Stimulated activated CD4-positive, alpha-beta T cell treated with anti-CD3 and anti-CD28 coated beads, Interleukin-12 subunit alpha, Interleukin-12 subunit beta, amount 100 ng/mL, for 48 hours (primary cell): ENCODE measurements at places on chromosomes 16 and 17.

- DNase-seq, result no peak
These were observed 1.4 kb upstream of the HOXB2 start for GRCh38 chr17:48546137-48546923.

DNA sequence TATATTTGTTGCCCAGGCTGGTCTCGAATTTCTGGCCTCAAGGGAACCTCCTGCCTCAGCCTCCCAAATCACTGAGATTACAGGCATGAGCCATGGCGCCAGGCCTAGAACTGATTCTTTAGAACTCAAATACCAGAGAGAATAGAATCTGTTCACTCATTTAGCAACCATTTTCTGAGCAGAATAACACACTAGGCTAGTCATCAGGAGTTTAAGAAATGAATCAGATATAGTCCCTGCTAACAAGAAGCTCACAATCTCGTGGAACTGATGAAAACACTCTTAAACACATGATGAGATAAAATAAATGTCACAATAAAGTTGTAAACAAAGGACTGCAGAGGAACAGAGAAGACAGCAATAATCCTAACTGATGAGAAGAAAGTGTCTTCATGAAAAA lies 55.8 kb upstream of the ADCY9 start:
- DNase-seq, result no peak

GRCh38 chr17:58228679-58229078 lies 9.6 kb upstream of the MKS1 start:
- DNase-seq, result no peak

DNA sequence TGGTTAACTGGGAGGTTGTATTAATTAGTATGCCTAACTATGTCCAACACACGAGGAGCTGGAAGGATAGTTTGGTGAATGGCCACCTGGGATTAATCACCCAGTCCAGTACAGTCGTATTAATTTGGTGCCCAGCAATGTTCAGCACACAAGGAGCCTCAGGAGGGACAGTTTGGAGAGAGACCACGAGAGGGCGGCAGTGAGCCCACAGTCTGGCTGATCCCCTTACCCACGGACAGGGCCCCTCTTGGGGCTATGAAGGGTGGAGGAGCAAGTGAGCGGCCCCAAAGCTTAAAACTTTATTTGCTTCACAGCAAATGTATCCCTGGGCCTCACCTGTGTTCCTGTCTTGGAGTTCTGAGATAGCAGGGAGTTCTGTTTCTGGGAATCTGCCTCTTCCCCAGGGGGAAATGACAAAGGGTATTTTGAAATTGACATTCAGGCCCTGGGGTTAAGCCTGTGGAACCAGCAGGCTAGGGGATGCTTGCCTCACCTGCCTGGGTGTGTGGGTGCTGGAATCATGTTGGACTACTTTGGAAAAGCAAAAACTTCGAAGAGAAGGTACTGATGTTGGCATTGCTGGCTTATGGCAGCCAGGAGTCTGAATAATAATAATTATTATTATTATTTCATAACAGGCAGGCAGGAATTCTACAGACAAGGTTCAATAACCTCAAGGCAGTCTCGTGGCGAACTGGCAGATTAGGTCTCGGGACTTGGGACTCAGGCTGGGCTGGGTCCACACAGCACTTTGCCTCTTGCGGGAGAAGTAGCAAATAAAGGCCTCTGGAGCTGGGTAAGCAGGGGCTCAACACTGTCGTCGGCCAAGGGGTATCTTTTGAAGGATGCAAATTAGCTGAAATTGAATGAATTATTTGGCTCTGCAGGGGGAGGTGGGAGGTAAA lies 227.6 kb upstream of the ASIC2 start:
- peak; percentile 20 for DNase-seq

DNA sequence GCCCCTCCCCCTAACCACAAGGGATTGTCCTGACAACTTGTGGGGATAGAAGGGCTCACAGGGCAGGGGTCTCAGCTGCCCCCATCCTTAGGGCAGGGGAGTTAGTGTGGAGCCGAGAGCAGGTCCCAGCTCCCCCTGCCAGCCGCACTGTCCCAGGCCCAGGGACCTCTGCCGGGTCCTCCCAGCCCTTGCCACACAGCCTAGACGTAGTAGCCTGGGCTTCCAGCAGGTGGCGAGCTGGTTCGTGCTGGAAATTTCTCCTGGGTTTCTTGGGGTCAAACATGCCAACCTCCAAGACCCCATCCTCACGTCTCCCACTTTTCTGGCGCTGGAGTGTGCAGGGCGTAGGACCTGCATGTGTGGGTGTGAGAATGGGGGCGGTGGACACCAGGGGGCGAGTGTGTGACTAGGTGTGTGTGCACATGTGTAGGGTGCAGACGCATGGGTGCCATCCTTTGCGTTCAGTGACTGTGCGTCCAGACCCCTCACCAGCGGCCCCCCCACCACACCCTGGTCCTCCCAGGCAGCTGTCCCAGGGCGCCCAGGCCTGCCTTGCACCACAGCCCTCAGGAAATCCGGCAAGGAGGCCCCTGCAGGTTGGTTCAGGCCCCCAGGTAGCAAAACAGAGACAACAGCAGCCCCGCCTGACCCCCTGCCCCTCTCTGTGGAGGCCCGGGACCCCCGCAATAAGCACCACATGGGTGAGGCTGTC lies 29.5 kb downstream of the SBK1 start:
- peak; percentile 23 for DNase-seq

DNA sequence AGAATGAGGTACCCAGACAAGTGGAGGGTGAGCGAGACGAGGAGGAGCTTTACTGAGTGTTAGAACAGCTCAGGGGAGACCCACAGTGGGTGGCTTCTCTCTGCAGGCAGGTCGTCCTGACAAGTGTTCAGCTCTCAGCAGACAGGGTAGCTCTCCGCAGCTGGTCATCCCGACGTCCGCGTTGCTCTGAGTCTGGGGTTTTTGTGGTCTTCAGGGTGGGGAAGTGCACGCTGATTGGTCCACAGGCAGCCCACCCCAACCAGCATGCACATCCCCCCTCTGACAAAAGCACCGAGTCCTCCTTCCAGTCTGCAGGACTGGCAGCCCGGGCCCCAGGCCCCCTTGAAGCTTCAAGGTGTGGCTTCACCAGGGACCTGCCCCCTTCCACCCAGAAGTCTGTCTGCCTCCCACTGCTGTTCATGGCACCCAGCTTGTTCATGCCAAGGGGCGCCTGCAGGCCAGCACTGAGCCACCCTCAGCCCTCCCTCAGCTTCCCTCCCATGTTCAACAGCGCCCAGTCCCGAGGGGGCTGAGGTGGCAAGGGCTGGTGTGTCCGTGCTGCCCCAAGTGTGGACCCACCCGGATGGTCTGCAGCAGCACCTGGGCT lies 19.9 kb upstream of the WDR45B start:
- no peak for DNase-seq

GRCh38 chr16:23362460-23363317 lies 60.6 kb downstream of the SCNN1B start:
- DNase-seq, result no peak

GRCh38 chr17:66571745-66572144 lies 263.2 kb upstream of the CACNG5 start:
- no peak for DNase-seq

- DNase-seq, result no peak
These were observed 115.3 kb downstream of the OR1D5 start for GRCh38 chr17:2947996-2948550.

DNA sequence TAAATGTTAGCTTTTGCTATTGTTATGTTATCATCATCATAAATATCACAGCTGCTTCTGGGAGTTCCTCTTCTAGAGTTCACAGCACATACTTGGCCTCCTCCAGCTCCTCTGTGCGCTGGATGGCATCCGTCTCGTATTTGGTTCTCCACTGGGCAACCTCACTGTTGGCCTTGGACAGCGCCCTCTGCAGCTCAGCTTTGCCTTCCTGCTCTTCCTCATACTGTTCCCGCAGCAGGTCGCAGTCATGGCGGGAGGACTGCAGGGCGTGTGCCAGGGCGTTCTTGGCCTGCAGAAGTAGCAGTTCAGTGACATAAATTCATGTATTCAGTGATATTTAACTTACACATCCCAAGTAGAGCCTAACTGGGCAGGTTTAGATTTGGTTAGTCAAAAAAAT lies 23.4 kb downstream of the MYH8 start:
- no peak for DNase-seq

DNA sequence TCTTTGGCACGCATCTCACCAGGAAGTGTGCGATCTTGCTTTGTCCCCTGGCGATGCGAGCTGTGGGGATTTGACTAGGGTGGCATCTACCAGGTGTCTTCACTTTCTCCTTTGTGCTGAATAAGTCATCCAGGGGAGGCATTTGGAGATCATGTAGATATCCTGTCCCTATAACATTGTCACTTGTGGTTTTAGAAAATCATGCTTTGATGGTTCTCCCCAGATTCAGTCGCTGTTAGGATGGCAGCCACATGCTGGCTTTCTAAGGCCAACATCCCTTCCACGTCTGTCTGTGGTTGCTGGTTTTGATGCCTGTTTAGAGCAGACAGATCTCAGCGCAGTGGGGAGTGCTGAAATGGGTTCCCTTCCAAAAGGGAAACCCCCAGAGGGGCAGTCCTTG lies 2.5 kb downstream of the ADAD2 start:
- no peak for DNase-seq

DNA sequence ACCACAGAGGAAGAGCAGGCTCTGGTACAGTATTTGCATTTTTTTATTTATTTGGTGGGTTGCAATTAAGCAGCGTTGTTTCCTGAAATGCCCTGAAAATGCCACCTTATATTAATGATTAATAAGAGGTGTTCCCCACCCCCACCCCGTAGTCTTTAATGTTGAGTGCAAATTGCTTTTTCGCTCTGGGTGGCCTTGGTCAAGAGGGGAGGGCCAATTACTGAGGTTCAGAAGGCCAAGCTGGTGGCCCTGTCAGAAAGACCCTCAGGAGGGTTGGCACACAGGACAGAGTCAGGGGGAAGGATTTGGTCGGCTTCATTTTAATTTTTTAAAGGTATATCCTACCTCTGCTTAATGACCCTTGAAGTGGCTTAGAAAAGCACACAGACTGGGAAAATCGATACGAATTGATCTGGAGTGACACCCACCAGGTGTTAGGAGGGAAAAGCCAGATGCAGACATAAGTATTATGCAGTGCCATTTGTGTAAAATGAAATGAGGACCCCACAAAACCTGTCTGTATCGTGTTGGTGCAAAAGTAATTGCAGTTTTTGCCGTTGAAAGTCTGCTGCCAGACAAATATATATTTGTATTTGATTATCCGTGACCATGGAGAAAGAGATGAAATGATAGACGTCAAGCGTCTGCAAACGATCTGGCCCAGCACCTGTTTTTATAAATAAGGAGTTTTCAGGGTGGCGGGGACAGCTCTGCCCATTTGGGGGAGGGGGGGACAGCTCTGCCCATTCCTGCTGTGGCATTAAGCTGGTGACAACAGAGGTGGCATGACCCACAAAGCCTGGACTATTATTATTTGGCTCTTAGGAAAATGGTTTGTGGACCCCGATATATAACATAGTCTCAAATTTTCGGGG lies 143.8 kb upstream of the PLCG2 start:
- DNase-seq, result no peak

DNA sequence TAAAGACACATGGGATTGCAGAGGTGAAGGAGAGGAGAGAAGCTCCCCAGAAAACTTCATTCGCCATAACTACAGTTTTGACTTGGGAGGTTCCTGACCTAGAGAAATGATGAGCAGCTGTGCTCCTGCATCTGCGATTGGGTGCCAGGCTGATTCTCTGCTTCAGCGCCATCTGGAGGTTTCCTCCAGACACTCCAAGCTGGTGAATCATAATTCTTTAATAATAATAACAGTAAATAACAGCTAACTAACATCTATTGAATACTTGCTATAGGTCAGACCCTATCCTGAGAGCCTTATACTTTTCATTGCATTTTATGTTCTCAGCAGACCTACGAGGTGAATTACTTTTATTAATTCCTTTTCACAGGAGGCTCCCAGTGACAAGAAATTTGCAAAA lies 575.8 kb downstream of the TOX3 start:
- DNase-seq, result no peak

GRCh38 chr17:79696610-79696982 lies 34.1 kb upstream of the ENPP7 start:
- no peak for DNase-seq

- no peak for DNase-seq
These were observed 1.2 kb upstream of the ZNF652 start for GRCh38 chr17:49363251-49363650.

DNA sequence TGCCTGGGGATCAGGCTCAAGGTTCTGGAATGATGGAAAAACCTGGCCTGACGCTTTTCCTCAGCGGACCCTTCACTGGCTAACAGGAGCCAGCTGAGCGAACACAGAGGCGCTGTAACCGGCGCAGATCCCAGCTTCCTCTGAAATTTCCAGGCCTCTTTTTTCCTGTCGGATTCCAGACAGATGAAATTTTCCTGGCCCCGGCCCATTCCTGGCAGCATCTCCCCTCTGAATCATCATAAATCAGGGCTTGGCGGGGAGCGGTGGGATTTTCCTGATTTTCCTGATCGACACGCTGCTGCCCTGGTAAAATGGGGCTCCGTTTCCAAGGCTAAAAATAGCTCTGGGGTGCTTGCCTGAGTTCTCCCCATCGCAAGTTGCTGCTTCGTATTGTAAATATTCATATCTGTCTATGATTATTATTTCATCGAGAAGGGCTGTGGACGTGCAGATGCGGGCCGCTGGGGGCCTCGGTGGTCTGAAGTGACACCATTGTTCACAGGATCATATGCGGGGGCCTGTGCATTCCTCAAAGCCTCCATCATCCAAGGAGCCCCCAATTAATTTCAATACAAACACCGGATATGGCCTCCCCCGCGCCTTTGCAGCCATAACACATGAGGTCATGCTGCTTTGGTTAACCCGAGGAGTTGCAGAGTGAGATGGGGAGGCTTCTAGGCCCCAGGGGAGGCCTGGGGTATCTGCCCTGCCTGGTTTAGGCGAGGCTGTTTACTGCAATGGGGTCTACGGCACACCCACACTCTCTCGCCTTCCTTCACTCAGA lies 45.8 kb upstream of the ETV4 start:
- DNase-seq, result no peak

DNA sequence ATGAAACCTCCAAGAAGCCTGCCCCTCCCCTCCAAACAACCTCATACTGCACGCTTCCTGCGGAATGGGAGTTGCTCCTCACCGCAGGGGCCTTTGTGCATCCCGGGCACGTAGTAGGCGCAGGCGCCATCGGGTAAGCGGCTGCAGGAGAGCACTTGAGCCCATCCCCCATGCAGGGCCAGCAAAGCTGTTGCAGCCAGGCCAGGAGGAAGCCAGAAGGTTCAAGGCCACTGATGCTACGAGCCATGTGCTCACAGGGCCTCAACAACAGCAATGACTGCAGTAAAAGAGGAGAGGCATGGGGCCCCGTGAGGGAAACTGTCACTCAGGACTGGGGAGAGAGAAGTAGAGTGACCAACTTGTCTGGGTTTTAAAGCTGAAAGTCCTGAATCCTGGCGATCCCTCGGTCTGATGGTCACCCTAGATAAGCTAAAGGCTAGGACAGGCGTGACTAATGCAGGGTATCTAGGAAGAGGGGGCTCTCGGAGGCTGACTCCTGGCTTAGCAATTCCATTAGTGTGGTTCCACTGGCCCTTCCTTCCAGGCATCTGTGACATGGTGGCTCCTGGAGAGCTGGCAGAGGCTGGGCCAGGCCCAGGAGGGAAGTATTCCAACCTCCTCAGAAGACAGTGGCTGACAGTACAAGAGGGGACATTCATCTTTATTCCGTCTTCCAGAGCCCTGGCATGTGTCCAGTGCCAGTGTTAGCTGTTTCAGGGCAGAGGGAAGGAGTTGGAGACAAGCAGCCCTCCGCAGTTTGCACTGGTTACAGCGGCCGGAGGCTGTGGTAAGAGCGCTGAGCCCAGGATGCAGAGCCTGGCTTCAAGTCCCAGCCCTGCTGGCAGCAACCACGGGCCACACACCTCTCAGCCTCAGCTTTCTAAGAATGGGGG lies 20.8 kb downstream of the GOSR2 start:
- no peak for DNase-seq

- DNase-seq, result no peak
These were observed 18.4 kb upstream of the ITGA3 start for GRCh38 chr17:50037321-50038107.
